T-helper 17 cell (primary cell): ENCODE measurements at places on chromosomes 3 and 15. TPM values are rescaled to one million over a fixed set of nuclear protein-coding genes. Genes with fewer than 3 reads are reported as not detected.

- no peak for DNase-seq
Observed at GRCh38 chr15:99187936-99188335, 61.4 kb downstream of the TTC23 start.

DNA sequence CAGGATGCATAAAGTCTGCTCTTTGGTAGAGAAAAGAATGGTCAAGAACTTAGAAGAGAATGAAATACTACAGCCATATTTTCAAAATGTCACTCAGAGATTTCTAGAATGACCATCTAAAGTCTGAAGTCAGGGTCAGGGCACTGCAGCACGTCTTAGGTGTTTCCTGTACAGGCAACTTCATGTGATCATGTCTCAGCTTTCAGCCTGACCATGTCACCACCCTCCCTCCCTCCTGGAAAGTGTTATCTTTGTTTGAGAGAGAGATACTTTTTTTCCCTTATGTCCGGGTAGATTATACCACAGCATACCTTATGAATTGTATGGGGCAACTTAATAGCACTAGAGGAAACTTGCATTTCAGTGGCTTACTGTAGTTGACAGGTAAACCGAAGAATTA lies 558.0 kb upstream of the TGFBR2 start:
- no peak for DNase-seq

DNA sequence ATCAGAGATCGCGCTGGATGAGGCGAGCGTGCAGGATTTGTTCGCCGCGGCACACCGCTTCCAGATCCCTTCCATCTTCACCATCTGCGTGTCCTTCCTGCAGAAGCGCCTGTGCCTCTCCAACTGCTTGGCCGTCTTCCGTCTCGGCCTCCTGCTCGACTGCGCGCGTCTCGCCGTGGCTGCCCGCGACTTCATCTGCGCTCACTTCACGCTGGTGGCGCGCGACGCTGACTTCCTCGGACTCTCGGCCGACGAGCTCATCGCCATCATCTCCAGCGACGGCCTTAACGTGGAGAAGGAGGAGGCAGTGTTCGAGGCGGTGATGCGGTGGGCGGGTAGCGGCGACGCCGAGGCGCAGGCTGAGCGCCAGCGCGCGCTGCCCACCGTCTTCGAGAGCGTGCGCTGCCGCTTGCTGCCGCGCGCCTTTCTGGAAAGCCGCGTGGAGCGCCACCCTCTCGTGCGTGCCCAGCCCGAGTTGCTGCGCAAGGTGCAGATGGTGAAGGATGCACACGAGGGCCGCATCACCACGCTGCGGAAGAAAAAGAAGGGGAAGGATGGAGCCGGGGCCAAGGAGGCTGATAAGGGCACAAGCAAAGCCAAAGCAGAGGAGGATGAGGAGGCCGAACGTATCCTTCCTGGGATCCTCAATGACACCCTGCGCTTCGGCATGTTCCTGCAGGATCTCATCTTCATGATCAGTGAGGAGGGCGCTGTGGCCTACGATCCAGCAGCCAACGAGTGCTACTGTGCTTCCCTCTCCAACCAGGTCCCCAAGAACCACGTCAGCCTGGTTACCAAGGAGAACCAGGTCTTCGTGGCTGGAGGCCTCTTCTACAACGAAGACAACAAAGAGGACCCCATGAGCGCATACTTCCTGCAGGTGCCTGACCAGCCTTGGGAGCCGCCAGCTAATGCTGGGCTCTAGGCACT lies 819 bp downstream of the KLHL40 start:
- DNase-seq, result no peak

DNA sequence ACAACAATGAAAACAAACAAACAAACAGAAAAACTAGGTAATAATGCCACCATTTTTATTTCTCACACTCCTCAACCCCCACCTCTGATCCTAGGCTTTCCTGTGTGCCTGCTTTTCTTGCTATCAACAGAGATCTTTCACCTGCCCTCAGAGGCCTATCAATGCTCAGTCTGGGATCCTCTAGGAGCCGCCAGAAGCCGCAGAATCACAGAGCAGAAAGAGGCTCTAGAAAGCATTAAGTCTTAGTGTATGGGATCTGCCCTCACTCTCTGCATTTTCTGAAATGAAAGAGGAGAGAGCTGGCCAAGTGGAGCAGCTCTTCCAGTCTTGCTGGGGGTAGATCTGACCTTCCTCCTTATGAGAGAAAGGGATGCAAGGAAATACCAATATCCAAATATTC lies 306.8 kb downstream of the TUSC7 start:
- DNase-seq, result no peak

DNA sequence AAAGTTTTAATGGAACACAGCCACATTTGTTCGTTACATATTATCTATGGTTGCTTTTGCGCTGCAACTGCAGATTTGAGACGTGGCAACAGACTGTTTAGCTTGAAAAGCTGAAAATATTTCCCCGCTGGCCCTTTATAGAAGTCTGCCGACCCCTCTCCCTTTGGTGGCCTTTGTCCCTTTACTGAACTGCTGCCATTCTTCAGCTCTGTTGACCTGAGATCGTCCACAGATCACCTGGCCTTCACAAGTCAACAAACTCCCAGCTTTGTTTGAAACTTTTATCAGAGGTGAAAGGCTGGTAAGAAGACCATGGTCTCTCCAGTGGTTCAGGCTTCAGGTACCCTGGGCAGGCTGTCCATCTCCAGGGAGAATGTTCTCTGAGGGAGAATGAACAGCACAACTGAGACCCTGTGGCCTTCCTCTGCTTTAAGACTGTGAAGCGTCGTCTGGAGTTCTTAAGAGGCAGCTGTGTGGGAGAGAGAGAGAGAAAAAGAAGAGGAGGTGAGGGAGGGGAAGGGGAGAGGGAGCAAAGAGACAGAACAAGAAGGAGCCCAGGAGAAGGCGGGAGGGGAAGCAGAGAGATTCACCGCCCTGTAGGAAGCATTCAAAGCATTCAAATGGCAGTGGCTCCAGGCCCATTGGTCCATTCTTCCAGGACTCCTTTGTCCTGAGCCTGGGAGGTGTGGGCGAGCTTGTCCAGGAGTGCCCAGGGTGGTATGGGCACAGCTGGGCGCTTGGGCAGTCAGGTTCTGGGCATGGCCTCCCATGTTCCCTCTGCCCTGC lies 53.7 kb upstream of the INSYN1 start:
- no peak for DNase-seq

- DNase-seq, result no peak
Observed at GRCh38 chr15:31305375-31305774, 21.3 kb upstream of the KLF13 start.

DNA sequence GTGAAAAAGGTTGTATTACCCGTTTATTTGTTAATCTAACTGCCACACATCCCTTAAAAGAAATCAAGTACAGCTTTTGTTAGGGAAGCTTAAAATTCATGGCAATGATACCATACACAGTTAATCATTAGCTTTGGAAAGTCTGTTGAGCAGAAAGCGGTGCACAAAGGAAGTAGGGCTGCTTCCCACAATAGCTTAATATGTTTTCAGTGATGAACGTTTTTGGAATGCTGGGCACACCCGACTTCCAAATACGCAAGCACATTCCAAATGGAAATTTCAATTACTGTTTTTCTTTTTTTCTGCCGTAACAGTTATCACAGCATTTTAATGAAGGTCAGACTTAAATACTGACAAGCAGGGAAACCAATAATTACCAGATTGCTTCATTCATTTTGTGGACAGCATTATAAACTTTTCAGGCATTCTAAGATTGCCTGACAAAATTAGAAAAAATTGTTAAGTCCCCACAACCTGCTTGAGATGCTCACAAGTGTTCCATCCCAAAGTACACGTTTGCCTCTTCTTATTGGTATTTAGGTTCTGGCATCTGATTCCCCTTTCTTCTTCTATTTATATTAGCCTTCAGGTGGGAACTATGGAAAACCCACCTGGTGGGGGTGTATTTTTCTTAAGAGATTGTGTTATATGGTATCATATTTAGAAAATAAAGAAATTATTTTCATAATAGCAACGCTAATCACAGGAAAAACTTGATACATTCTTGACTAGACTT lies 1.1 kb upstream of the ECT2 start:
- no peak for DNase-seq

- no peak for DNase-seq
Observed at GRCh38 chr3:186971578-186971977, 41.3 kb downstream of the ST6GAL1 start.

- no peak for DNase-seq
Observed at GRCh38 chr3:194078045-194078821, 57.7 kb upstream of the HES1 start.

DNA sequence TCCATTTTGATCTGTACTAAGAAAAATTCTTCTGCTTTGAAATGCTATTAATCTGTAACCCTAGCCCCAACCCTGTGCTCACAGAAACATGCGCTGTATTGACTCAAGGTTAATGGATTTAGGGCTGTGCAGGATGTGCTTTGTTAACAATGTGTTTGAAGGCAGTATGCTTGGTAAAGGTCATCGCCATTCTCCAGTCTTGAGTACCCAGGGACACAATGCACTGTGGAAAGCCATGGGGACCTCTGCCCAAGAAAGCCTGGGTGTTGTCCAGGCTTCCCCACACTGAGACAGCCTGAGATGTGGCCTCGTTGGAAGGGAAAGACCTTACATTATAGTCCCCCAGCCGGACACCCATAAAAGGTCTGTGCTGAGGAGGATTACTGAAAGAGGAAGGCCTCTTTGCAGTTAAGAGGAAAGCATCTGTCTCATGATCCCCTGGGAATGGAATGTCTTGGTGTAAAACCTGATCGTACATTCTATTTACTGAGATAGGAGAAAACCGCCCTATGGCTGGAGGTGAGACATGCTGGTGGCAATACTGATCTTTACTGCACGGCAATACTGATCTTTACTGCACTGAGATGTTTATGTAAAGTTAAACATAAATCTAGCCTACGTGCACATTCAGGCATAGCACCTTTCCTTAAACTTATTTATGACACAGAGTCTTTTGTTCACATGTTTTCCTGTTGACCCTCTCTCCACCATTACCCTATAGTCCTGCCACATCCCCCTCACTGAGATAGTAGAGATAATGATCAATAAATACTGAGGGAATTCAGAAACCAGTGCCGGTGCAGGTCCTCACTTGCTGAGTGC lies 6.3 kb downstream of the PIGZ start:
- DNase-seq, result no peak

Gene CCDC71
- 13.9 TPM for total RNA-seq

Gene IQCF6
- total RNA-seq, result not detected

DNA sequence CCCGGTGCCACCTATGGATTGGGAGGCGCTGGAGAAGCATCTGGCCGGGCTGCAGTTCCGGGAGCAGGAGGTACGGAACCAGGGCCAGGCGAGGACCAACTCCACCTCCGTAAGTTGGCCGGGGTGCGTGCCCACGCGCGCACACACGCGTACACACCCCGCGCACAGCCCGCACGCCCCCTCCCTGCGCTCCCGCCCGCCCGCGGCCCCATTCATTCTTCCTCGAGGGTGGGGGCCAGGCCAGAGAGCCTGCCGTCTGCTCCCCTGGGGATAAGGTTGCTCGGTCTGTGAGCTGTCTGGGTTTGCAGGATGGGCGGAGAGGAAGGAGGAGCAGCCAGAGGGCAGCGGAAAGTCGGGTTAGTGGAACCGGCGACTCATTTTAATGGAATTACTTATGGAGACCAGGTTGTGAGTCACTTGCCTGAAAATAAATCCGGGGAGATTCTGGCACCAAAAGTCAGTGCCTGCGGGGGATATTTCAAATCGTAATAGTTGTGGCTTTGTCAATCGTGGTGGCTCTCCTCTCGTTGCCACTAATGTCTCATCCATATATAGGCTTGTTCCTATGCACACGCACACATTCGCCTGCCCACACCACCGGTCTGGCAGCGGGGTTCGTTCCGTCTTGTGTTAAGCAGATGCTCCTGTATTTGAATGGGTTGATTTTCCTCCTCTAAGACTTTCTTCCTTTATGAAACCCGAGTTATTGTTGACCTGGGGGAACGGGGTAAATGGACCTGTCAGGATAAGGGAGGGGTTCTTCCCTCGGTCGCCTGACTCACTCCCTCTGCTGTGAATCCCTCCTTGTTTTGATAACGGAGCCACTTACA lies 223.4 kb upstream of the IL12A start:
- no peak for DNase-seq

- DNase-seq, result no peak
Observed at GRCh38 chr15:98442379-98442833, 205.9 kb upstream of the IGF1R start.

GRCh38 chr3:108352176-108352575 lies 55.8 kb downstream of the HHLA2 start:
- DNase-seq, result no peak

GRCh38 chr3:170815936-170816335 lies 54.1 kb downstream of the RPL22L1 start:
- DNase-seq, result no peak

Gene ARL14
- not detected for total RNA-seq

Gene CNTN3
- total RNA-seq, result not detected

GRCh38 chr3:1147819-1148218 lies 55.0 kb downstream of the CNTN6 start:
- no peak for DNase-seq

DNA sequence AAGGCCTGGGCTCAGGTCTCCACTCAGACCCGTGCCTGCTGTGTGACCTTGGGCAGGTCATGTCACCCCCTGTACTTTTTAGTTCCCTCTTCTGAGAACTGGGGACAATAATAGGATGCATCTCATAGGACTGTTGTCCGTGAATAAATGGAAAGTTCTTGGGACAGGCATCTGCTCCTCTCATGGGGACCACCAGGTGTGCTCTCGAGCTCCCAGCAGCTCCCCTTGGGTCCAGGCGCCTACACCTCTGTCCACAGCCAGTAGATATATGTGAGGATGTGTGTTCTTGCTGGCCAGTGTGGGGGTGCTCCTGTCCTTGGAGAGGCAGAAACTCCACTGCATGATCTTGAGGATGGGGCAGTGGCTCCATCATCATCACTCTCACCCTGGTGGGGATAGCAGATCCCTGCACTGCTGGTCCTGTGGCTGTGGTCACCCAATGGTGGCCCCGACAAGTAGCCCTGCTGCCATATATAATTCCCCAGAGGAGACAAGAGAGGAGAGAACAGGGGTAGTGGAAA lies 257.6 kb upstream of the TLE3 start:
- DNase-seq, result no peak

Gene CACNA1D
- total RNA-seq, result 0.57 TPM

DNA sequence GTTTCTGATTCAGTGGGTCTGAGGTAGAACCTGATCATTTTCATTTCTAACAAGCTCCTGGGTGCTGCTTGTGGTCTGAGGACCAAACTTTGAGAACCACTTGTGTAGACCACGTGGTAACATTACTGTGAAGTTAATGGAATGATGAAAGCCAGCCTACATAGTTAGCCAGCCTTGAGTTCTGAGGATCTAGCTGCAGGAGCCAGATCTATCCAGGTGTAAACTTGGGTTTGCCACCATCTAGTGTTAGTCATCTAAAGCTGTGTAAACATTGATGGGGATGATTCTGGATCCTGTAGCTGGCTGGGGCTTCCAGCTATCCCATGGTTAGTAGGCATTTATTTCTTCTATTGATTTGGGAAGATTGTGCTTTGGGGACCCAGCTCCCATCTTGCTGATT lies 170.0 kb downstream of the TMEM108 start:
- no peak for DNase-seq

DNA sequence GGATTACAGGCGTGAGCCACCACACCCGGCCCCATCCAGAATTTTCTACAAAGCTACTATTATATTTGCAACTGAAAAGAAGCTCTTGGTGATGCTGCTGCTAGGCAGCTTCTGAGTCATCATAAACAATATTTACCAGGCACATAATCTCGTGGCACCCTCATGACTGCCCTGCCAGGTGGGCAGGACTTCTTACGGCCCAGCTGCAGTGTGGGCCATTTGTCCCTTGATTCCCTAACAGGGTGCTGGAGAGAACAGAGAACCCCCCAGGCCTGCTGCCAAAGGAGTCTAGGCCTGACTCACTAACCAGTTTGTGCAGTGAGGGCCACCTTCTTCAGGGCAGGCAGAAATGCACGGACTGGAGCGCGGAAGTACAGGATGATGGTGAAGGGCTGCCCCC lies 4.9 kb downstream of the EPB42 start:
- DNase-seq, result no peak
